Muscle of arm (tissue), 14 donors: ENCODE measurements at places on chromosomes 4 and X.

GRCh38 chr4:72531322-72531721, 37.7 kb downstream of the ADAMTS3 start:
- no peak for DNase-seq

- DNase-seq: no peak
These were observed 36.1 kb downstream of the COPS4 start for GRCh38 chr4:83071116-83071515.

DNA sequence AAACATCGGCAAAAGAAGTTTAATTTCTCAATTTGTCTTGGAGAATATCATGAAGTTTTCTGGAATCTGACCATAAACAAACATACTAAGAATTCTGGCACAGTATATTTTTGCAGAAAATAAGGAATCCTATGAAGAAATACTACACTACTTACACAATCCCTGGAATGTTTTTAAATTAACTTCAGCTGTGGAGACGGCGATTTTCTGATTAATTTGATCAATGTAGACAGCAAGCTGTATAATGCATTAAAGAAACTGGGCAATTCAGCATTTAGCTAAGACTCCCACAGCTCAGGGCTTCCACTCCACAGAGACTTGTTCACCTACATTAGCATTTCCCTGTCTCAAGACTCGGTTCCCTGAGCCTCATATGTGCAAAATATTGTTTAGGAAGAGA, 12.2 kb downstream of the EGFL6 start:
- DNase-seq: peak; percentile 29

- peak; percentile 8 for DNase-seq
These were observed 47.5 kb downstream of the PKD2 start for GRCh38 chr4:88054901-88055300.

GRCh38 chrX:49910344-49910743, 12.1 kb upstream of the CLCN5 start:
- DNase-seq: no peak

GRCh38 chrX:42515939-42516338, 262.0 kb downstream of the PPP1R2C start:
- DNase-seq: no peak

- DNase-seq: no peak
These were observed 30.3 kb downstream of the XG start for GRCh38 chrX:2782171-2782570.

GRCh38 chr4:42855779-42856178, 36.7 kb upstream of the GRXCR1 start:
- no peak for DNase-seq

DNA sequence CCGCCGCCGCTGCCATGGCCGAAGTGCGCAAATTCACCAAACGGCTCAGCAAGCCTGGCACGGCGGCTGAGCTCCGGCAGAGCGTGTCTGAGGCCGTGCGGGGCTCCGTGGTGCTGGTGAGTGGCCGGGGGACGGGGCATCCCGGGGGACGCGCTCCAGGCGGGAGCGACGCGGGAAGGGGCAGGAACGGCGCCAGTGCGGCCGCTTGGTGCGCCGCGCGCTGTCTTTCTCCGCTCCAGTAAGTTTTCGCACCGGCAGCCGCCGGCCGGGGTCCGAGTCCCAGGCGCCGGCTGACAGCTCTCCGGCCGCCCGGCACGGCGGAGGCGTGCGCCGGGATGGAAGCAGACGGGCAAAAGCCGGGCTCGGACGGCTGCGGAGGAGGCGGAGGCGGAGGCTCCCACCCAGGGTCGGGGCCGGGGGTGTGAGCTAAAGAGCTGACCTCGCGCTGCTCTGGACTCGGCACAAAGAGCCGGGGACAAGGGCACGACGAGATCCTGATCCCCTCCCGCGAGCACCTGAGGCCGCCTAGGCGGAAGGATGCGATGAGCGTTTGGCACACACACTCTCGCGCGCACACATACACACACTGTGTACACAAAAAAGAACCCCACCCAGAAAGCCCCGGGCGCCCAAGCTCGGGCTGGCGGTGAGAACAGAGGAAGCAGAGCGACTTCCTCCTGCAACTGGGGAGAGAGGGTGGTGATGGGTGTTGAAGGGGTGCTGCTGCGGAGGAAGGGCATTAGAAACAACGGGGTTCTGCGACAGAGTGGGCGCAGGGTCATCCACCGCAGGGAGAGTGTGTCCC, 545 bp downstream of the DOCK11 start:
- DNase-seq: no peak

GRCh38 chr4:6221851-6222760, 21.8 kb upstream of the JAKMIP1 start:
- DNase-seq: no peak

- no peak for DNase-seq
These were observed 965.4 kb upstream of the GRIA3 start for GRCh38 chrX:122218666-122219065.

DNA sequence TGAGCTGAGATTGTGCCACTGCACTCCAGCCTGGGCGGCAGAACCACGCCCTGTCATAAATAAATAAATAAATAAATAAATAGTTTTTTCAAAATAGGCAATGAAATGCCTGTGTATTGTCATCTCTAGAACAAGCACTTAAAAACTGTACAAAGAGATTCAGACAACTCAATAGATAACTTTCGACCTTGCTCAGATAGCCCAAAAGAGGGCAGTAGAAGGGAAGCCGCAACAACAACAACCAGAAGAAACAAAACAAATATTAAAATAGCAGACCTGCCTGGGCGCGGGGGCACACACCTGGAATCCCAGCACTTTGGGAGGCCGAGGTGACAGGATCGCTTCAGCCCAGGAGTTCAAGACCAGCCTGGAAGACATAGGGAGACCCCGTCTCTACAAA, 9.4 kb upstream of the CLDN34 start:
- no peak for DNase-seq

GRCh38 chr4:53015681-53016080, 153.6 kb downstream of the RASL11B start:
- DNase-seq: peak; percentile 84

DNA sequence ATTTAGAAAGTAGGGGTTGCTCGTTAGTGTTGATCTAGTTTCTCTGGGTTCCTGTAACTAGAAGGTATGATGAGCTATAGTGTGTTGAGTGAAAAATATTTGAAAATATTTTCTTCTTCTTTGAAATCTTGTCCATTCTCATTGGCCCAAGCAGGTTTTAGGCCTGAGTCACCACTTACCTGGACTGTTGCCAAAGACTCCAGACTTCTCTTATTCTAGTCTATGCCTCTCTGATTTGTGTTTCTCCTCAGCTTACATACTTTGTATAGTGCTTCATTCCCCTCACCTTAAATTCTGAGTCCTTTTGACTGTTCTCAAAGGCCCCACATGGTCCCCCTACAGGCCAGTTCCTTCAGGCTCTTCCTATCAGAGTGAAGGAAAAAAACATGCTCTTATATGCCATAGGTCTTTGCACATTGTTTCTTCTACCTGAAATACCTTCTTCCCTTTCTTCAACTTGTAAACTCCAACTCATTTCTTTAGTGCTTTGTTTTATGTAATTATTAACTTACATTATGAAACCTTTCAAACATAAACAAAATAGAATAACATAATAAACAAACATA, 258.2 kb downstream of the PPP1R2C start:
- no peak for DNase-seq

- peak; percentile 91 for DNase-seq
These were observed at the start of gene MBTPS2 for GRCh38 chrX:21839334-21840192. MBTPS2 (plus strand) TSS chrX:21839617; CDS start chrX:21839735, 118 bp downstream.

- no peak for DNase-seq
These were observed 146.2 kb downstream of the PCDH7 start for GRCh38 chr4:30866346-30866745.

GRCh38 chrX:16517039-16517605, 132.8 kb upstream of the S100G start:
- DNase-seq: no peak

GRCh38 chrX:133921764-133922389, 63.5 kb downstream of the GPC3 start:
- DNase-seq: no peak

- no peak for DNase-seq
These were observed 174.9 kb upstream of the VEGFC start for GRCh38 chr4:176967586-176967985.

GRCh38 chr4:137124278-137124932, 407.9 kb downstream of the PCDH18 start:
- peak; percentile 52 for DNase-seq

GRCh38 chr4:123083646-123084045, 161.2 kb upstream of the NUDT6 start:
- no peak for DNase-seq

GRCh38 chr4:120977435-120977997, 55.0 kb upstream of the PRDM5 start:
- no peak for DNase-seq

DNA sequence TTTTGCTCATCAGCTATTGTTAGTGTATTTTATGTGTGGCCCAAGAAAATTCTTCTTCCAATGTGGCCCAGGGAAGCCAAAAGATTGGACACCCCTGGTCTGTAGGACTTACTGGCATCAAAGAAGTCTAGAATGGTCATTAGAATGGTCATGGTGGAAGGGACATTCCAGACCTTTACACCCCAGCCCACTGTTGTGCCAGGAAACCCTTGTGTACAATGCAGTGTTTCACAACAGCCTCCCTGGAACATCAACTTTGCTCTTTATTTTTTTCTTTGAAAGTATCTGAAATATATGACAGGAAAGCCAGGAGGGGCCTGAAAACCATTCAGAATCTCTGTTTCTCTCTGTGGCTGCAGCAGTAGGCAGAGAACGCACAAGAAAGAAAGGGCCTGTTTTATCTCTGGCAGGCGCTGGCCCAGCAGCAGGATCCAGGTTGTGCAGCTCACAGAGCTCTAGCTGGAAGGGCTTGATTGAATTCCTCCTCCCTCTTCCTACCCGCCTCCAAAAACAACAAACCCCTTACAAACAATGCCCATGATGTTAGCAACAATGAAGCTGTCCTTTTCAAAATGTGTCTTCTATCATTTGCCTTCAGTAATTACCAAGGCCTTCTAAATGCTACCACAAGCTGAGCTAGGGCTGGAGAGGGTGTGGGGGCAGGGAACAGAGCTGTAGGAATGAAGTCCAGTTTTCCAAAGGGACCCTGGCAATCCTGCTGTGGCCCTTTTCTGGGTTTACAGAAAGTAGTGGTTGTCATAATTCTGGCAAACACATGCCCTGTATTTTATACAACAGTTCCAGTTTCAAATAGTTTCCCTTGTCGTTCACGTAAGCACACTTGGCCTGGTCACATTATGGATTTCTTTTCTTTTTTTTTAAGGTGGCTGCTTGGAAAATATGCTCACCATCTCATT, 32.3 kb upstream of the TFDP3 start:
- no peak for DNase-seq

- no peak for DNase-seq
These were observed 305.7 kb downstream of the PDGFC start for GRCh38 chr4:156665780-156666366.

- DNase-seq: no peak
These were observed 138.2 kb upstream of the RAPGEF2 start for GRCh38 chr4:158964728-158965124.

DNA sequence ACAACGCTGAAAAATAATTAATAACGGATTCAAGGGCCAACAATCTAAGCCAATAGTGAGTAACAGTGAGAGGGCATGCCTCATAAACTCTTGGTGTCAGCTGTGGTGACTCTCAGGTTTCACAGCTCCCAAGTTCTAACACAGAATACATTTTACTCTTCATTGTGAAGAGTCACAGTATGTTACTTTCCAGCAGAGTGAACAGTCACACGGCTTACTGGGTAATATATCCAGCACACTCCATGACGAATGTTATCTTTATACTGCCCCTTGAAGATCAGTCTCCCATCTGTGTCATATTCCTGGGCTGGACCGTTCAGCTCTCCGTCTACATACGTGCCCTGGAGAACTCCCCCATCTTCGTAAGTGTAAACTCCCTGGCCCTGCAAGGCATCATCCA, 23.1 kb downstream of the SETD7 start:
- no peak for DNase-seq

GRCh38 chrX:150813922-150814321, 84.5 kb downstream of the CD99L2 start:
- no peak for DNase-seq

- no peak for DNase-seq
These were observed 66.3 kb upstream of the MAD2L1 start for GRCh38 chr4:120132935-120133334.

- no peak for DNase-seq
These were observed 12.4 kb downstream of the SHROOM3 start for GRCh38 chr4:76447393-76447851.
